ENCODE measurements at places on chromosomes 7 and 10.

DNA sequence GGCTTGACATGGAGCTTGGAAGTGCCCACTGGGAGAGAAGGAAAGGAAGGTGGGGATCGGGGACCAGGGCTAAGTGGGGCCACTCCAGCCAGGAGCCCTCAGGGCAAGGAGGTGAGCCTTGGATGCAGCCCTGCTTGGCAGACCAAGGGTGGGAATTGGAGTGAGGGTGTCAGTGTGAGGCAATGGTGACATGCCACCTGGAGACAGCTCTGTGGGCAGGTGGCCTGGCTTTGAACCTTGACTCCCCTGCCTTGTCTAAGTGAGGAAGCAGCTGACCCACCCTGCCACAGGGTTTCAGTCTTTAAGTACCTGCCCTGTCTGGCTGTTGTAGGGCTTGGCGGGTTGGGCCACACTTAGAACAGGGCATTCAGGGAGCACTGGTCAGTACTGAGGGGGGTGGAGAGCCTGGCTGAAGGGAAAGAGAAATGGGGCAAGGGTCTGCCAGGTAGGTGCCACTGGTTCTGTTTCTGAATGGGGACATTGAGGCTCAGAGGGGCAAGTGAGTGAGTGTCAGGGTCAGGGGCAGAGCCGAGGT is 4.8 kb downstream of the RAMP3 start:
- DNase-seq, result no peak

DNA sequence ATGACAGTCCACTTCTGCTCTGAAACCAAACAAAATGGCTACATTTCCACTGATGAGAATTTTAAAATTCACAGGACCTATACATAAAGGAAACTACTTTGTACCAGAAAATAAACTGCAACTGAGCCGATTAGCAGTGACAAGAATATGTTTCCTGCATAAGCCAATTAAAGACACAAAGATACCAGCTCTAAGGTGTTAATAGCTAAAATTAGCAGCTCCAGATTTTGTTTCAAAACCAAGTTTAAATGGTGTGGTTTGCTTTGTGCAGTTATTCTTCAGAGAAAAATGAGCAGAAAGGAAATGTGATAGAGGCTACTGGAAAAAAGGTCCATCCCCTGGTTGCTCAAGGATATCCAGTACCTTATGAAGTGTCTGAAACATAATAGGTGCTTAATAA is 123.2 kb downstream of the ANK3 start:
- no peak for DNase-seq

- DNase-seq, result no peak
These were observed 59.6 kb upstream of the PITRM1 start for GRCh38 chr10:3231951-3232730.

DNA sequence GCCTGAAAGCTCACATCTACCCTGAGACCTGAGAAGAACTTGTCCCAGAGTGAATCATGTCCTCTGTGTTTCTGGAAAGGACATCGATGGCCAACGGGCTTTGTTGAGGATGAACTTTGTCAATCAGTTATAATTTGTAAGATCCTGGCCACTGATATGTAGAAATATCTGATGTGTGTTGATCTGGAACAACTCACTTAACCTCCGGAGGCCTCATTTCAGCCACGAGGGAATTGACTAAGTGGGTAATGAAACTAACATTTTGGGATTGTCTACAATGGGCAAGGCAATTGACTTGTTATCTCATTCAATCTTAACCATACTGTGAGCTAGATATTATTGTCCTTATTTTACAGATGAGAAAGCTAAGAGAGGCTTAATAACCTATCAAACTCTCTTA is 468.1 kb upstream of the NRP1 start:
- no peak for DNase-seq

DNA sequence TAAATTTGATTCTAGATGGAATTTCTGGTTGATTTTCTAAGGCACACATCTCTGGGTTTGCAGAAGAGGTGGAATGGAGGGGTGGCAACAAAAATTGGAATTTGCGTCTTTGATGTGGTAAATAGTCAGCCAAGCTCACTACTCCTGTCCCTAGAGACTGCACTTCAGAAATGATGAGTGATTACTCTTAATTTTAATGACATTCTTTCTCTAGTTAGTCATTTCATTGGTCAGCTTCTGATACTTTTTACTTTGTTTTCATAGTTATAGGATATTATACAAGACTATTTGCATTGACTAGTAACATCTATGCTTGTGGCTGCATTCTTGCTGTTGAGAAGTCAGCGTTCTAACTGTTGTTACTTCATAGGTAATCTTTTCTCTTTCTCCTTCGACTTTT is 658.3 kb downstream of the SUGCT start:
- DNase-seq, result no peak

DNA sequence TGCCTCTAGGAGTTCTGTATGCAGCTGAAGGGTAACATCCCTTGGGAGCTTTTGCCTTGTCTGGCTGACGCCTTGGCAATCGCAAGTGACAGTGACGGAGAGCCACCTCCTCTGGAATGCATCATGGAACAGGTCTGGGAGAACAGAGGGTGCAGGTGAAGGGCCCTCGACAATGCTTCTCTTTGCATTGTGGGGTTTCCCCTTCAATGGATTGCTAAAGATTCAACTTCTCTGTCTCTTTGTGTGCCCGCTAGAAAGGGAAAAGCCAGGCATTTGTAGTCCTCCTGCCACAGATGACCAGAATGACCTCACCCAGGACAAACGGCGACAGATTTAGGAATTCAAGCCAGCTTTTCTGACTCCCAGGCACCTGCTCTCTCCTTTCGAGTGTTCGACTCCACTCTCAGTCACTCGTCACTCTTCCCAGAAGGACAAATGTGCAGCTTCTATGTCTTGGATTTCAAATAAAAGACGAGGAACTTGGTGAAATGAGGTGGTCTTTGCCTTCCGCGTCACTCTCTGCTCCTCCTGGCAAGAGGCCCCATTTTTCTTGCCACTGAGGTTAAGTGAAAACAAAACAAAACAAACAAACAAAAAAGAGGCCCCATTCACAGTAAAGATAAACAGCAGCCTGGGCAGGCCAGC is 26.1 kb downstream of the IL2RA start:
- DNase-seq, result no peak

- DNase-seq, result no peak
These were observed 56.7 kb downstream of the PIP4K2A start for GRCh38 chr10:22657566-22658225.

GRCh38 chr7:128448751-128449302 is 6.9 kb upstream of the HILPDA start:
- no peak for DNase-seq

GRCh38 chr7:3214090-3214413 is 87.0 kb upstream of the SDK1 start:
- DNase-seq, result no peak

- DNase-seq, result no peak
These were observed 191.8 kb downstream of the TRIL start for GRCh38 chr7:28766359-28766758.

DNA sequence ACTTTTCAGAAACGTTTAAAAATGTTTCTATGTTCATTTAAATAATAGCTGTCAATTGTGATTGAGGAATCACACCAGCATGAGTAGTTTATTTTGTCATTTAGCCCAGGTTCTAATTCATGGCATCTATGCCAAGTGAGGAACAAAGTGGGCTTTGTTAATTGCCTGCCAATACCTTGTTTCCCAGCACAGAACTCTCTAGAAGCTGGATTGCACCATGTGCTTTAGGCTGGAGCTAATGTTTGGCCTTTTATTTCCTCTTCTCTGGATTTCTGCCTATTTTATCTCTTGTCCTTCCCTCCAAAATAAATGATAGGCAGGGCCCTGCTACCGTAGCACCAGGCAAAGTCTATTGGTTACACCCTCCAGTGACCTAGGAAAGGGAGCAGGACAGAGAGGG is 109.9 kb upstream of the ITGB1 start:
- DNase-seq, result no peak

- no peak for DNase-seq
These were observed 95.7 kb upstream of the ARMC3 start for GRCh38 chr10:22832066-22832602.

DNA sequence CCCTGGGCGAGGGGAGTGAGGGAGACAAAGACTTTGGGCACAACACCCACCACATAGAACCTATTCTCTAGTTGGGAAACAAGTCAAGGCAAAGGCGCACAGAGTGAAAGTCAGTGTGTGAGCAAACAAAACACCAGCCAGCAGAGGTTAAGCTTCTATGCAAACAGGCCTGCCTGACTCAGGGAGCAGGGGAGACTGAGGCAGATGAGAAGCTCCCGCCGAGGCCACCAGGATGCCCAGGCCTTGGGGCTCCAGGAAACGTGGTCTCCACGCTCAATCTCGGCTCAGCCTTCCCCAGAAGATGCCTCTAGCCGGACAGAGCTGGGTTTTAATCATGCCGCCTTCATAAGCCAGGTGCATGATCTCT is 74.1 kb upstream of the KCNMA1 start:
- DNase-seq, result no peak

DNA sequence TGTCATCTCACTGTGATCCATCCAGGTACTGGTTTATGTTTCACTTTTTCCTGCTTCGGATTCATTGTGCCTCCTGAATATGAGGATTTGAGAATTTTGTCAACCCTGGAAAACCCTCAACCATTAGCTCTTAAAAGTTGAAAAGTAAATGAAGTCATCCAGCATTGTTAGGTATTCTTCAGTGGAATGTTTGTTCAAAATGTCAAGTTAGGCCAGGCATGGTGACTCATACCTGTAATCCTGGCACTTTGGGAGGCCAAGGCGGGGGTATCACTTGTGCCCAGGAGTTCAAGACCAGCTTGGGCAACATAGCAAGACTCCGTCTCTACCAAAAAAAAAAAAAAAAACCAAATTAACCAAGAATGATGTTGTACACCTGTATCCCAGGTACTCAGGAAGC is 222.1 kb downstream of the NSUN6 start:
- DNase-seq, result no peak

DNA sequence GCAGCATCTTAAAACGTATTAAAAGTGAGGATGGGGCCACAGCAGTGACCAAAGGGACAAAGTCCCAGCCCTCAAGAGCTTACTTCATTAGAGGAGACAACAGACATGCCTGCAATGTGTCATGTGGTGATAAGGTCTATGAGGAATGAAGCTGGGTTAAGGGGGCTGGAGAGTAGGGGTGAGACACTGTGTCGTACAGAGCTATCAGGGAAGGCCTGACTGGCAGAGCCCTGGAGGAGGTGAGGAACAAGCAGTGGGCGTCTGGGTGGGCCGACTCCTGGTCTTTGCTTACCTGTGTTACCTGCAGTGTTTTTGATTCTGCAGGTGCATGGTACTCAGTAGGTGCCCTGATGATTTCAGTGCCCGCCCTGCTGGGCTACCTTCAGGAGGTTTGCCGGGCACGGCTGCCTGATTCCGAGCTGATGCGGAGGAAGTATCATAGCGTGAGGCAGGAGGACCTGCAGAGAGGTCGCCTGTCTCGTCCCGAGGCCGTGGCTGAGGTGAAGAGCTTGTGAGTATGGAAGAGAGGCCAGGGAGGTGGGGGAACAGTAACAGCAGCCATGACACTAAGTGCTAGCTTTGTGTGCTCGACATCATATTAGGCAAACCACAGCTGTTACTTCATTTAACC is 7.6 kb downstream of the ZFYVE27 start:
- DNase-seq, result no peak

- no peak for DNase-seq
These were observed 76.0 kb downstream of the GPR141 start for GRCh38 chr7:37759526-37759925.

DNA sequence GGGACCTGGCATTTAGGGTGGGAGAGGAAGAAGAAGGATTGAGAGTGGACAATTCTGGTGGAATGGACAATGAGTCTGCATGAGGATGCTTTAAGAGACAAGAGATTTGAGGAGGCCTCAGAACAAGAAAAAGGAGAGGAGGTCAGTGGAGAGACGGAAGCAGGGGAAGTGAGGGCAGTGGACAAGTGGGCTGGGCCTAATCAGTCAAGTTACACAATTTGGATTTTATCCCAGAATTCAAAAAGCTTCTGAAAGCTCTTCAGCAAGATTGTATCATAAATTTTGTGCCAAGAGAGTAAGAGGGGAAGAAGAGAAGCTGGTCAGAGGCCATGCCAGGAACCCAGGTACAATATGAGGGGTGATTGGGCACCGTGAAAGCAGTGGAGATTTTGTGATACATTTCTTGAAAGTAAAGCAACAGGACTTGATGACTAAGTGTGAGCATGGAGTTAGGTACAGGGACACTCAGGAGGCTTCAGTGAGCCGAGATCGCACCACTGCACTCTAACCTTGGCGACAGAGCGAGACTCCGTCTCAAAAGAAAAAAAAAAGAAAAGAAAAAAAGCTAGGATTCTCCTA is 19.3 kb upstream of the TSPAN13 start:
- no peak for DNase-seq

- no peak for DNase-seq
These were observed 281.7 kb downstream of the FRMD4A start for GRCh38 chr10:14048930-14049613.

DNA sequence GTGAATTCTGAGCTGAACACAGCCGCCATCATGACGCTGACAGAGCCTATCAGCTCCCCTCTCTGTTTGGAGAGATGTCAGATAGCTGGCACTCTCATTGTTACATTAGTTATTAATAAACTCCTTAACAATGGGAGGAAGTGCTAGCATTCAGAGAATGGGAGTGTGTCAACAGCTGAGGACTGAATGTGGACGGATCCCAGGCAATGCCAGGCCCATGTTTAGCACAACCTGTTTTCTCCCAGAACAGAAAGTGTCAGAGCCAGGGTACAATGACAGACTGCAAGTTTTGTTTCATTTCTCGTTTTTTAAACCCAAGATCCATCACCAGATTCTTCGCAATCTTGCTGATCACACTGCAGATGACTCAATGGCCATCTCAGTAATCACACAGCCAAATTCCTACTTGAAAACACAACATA is 99.6 kb downstream of the PRPF18 start:
- DNase-seq, result no peak

GRCh38 chr10:48785796-48786195 is 101.1 kb downstream of the WDFY4 start:
- DNase-seq, result no peak

DNA sequence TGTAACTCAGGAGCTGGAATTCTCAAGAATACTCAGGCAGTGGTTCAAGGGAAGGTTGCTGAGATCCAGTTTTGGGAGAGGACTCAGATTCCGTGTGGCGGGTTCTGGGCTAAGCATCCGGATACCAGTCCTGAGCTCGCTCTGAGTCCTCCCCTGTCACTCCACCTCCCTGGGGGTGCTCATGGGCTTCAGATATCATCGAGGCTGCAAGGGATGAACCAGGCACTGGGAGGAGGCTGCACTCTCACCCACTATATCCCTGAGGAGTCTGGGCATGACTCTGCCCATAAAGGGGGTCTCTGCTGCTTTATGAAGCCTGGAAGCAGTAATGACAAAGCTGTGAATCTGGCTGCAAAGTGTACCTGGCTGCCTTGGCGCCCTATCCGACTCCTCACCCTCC is 188.5 kb downstream of the TNS3 start:
- no peak for DNase-seq

- DNase-seq, result no peak
These were observed 92.9 kb downstream of the ITGB1 start for GRCh38 chr10:32865170-32865569.

DNA sequence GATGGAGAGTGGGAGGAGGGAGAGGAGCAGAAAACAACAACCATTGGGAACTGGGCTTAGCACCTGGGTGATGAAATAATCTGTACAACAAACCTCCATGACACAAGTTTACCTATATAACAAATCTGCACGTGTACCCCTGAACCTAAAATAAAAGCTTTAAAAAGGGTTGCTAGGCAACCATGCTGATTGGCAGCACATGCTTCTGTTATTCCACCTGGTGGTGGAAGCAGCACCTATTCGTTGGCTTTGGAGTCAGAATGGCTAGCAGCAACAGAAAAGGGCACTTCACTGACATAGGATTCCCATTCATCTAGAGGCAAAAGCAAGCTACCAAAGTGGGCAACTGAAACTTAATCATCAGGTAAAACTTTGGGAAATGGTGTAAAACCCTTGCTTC is 57.1 kb downstream of the RELN start:
- DNase-seq, result no peak

GRCh38 chr7:3157566-3158287 is 114.1 kb upstream of the CARD11 start:
- DNase-seq, result no peak

All from AG08396 (cell line).